ENCODE measurements at places on chromosomes 13 and 19.

DNA sequence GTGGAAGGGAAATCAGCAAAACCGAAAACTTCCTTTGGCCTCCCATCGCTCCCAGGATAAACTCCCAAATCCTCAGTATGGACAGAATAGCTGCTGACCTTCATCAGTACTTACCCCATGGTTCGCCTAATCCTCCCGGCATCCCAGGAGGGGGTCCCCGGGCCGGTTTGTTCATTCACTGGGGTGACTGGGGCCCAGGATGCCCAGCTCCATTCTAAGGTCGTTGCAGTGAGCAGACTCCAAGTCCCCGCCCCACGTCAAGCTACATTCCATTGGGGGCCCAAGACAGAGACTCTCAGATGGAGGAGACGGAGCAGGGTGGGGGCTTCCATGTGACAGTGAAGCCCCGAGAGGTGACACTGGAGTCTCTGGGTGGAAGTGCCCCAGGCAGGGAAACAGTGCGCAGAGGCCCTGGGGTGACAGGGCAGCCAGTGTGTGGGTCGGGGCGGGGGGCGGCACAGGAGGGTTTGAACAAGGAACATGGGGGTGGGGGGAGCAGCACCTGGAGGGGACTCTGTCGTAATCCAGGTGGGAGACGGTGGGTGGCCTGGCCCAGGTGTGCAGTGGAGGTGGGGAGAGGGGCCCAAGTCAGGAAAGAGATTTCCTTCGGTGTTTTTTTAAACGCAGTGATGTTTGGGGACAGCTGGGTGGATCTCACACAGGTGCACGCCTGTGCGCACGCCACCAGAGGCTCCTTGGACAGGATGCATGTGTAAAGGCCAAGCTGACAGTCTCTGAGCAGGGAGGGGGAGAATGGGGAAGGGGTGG is 5.1 kb downstream of the SSBP4 start:
- DNase-seq: no peak

DNA sequence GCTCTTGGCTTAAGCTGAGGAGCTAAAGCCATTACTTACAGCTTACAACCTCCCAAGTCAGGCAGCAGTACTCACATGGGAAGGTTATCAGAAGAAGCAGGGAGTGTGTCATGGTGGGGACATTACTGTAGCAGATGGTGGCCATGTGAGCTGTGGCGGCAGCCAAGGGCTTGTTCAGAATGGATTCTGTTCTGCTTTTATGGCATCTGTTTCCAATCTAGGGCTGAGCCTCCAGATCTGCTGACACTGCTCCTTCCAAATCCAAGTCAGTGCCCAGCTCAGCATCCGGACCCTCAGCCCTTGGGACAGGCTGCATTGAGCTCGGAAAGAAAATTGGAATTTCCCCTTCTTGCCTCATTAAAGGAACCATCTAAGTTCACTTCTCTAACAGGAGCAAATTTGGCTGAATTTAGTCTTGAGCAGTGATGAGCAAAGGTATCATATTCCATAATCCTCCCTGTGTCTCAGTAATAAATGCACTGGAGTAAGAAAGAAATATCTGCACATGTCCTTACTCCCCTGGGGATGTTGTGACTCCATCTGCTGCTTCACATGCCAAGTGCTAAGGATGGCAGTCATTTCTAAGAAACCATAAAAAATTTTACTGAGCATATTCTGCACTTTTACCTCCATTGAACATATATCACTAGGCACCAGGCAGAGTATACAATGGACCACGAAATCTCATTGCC is 73.9 kb downstream of the KCTD12 start:
- no peak for DNase-seq

- no peak for DNase-seq
Observed at GRCh38 chr13:79070343-79070974, 335.6 kb downstream of the RBM26 start.

DNA sequence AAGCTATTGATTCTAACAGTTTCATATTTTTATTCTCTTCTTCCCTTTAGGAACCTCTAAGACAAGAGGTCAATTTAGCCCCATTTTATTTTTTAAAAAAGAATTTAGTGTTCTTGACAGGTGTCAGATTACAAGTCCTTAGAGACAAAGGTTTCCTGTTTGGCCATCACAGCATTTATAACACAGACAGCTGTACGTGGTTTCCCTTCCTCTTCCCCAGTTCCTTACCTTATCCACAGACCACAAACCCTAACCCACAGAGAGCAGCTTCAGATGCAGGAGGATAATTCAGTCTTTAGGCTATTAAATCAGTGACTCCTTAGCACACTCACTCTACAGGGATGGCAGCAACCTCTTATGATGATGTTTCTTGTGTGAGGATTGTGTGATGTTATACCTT is 1210.1 kb downstream of the DIAPH3 start:
- no peak for DNase-seq

DNA sequence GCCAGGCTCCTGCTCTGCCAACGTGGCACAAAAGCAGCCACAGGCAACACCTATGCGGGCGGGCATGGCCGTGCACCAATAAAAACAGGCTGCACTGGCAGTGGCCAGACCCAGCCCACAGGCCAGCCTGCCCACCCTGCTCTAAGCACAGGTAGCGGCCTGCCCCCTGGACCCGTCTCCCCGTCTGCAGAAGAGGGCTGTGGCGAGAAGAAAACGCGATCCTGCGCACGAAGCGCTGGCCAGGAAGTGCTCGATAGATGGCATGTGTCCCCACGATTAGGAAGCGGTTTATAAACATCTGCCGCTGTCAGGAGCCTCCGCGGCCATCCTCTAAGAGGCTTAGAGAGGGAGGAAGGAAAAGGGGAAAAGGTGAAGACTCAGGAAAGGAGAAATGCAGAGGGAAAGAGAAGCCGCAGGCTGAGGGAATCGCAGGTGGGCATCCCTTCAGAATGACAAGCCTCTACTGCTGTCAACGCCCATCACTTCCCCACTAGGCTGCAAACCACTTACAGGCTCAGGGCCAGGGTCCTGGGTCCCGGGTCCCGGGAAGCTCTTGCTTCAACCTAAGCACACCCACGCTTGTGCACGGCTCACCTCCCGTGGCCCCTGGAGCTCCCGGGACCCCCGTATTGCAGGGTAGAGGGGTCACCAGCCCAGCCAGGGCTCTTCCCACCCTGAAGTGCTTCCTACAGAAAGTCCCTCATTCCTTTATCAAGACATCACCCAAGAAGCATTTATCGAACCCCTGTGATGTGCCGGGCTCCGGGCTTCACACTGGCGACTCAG is 10.5 kb downstream of the MLLT1 start:
- no peak for DNase-seq

DNA sequence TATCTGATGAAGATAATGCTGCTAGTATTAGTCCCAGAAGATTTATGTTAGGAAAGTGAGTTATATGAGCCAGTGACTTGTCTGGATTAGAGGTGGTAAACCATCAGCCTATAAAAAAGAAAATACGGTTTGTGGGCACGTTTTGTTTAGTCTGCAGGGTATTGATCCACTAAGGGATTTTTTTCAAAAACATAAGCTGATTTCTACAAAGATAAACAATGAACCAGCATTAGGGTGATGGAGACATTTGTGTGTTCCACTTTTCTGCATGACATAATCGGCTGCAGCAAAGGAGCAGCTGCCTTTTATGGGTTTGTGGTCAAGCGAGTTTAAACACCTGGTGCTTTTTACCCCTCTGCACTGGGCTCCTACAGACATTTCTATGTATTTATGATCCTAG is 836.4 kb upstream of the GPC6 start:
- DNase-seq: no peak

GRCh38 chr13:100636441-100636840 is 38.2 kb downstream of the TMTC4 start:
- DNase-seq: no peak

GRCh38 chr19:23394511-23394910 is 760 bp downstream of the ZNF91 start:
- DNase-seq: peak; percentile 51
